ENCODE measurements at places on chromosomes 4 and X. TPM values are rescaled to one million over a fixed set of nuclear protein-coding genes. Genes with fewer than 3 reads are reported as not detected.

The ADGRL3 gene
- 19.5 TPM for polyA plus RNA-seq

GRCh38 chr4:38166768-38167167 is 206.6 kb downstream of the PTTG2 start:
- DNase-seq: no peak

GRCh38 chr4:147040874-147041273 is 95.2 kb upstream of the TTC29 start:
- DNase-seq: no peak

GRCh38 chr4:75907966-75908365 is 5.7 kb upstream of the PPEF2 start:
- no peak for DNase-seq

The ZNF732 gene
- 0.95 TPM for polyA plus RNA-seq

DNA sequence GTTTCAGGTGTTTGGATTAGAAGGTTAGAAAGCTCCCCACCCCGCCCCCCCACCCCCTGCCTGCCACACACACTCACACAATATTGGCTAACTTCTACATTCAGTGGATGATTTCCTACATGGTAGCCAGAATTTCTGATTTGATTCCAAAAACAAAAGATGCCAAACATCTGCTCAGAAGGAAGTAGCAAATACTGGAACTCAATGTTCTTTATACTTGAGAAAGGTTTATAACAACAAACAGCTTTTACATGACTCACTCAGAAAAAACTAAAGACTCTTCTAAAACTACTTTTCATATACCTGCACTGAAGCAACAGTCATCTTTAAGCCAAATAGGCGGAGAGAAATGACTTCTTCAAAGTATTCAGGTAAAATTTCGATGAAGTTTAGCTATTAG is 750.5 kb upstream of the POU3F4 start:
- no peak for DNase-seq

GRCh38 chrX:12967711-12968465 is 7.0 kb upstream of the TMSB4X start:
- DNase-seq: no peak

GRCh38 chr4:89379511-89380044 is 72.0 kb upstream of the GPRIN3 start:
- DNase-seq: no peak

The PLCXD1 gene
- polyA plus RNA-seq: 16.8 TPM

The ARHGAP6 gene
- 9.3 TPM for polyA plus RNA-seq

The CT45A3 gene
- not detected for polyA plus RNA-seq

- no peak for DNase-seq
These were observed 46.0 kb upstream of the MGST2 start for GRCh38 chr4:139619644-139620043.

DNA sequence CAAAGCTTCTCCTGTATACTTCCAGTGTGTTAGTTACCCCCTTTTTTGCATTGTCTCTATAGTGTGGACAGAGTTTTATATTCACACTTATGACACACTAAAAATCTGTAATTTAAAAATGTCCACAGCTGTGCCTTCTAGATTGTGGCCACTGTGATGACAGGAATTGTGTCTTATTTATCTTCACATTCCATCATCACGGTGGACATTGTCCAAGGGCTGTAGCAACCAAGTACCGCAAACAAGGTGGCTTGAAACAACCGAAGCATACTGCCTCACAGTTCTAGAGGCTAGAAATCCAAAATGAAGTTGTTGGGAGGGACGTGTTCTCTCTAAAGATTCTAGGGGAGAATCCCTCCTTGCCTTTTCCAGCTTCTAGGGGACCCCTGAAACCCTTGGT is 32.3 kb downstream of the CHRNA9 start:
- no peak for DNase-seq

DNA sequence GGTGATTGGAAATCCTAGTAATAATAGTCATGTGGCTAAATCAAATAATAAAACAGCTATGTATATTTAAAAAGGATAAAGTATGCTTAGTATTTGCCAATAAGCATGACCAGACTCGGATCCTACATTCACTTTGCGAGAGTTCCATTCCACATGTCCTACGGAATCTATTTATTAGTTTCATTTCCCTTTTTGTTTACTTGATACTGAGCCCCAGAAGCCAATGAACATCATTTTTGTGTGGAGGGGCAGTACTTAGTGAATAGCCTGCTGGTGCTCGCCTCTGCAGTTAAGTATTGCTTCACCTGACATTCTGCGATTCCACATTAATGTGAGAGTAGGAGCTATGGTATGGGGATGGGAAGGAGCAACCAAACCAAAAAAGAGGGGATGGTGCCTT is 58.5 kb upstream of the NAP1L5 start:
- DNase-seq: no peak

The FHIP1A gene
- polyA plus RNA-seq: 9.3 TPM

GRCh38 chr4:121873604-121874003 is 3.3 kb upstream of the BBS7 start:
- no peak for DNase-seq

DNA sequence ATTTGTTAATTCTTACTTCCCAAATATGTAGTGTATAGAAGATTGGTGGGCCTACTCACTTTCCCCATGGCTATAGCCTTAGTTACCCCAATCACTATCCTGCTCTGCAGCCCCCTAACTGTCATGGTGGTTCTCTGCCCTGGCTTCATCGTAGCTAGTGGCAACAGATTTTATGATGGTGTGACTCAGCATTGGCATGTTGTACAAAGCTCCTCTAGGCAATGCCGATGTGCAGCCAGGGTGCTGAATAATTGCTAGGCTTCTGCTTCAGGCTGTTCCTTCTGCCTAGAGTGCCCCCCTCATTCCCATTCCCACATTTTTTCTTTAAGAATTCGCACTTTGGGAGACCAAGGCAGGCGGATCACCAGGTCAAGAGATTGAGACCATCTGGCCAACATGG is 35.2 kb downstream of the AFF2 start:
- no peak for DNase-seq

DNA sequence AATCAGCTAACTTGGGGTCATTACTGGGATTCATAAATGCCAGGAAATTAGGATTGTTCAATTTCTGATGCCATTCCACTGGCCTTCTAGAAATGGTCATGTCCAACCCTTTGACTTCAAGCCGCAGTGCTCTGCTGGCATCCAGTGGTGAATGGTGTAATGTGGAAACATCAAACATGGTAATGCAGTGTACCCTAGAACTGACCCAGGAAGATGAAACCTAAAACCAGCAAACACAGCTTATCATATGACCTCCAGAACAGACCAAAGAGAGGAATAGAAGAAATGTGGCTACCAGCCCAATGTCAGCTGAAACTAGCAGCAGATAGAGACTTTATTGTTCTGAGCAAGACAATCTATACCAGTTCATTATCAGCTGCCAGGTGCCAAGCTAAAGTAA is 13.8 kb downstream of the CXCL13 start:
- no peak for DNase-seq

DNA sequence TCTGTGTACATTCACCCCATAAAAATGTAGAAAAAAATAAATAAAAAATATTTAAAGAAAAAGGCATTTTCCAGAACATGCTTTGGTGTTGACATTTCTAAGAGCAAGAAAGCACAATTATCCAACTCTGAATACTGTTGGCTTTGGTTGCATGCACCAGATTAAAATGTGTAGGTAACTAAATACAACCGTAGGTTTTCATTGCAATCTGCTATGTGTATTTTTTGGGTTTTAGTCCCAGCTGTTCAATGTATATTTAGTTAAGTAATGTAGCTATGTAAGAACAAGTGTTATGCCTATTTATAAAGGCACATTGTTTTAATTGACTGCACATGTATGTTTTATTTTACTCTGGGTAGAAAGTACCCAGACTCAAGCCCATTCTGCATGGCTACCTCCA is 108.1 kb upstream of the PAQR3 start:
- DNase-seq: no peak

- no peak for DNase-seq
These were observed 49.2 kb downstream of the FHIP1A start for GRCh38 chr4:151458148-151458547.

The RRH gene
- 0.28 TPM for polyA plus RNA-seq

The SERTM2 gene
- polyA plus RNA-seq: 0.28 TPM

The CC2D2A gene
- polyA plus RNA-seq: 10.8 TPM

GRCh38 chr4:86630629-86631028 is 36.5 kb downstream of the PTPN13 start:
- no peak for DNase-seq

DNA sequence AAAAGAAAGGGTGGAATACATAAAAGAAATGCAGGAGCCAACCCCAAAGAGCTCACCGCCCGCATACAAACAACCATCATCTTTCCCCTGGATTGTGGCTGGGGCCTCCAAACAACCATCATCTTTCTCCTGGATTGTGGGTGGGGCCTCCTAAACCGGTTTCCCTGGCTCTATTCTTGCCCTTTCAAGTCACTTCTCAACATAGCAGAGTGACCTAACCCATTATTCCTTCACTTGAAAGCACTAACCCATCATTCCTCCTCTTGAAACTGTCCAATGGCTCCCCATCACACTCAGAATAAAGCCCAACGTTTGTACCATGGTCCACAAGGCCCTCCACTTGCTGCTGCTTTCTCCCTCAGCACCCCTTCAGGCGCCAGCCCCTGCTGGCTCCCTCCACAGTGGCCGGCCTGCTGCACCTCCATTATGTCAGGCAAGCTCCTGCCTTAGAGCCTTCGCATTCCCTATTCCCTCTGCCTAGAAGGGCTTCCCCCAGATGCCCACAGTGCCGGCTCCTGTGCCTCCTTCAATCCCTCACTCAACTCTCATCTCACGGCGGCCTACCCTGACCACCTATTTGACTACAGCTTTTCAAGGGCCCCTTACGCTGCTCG is 24.1 kb downstream of the SMIM43 start:
- no peak for DNase-seq
